Stimulated activated CD4-positive, alpha-beta T cell treated with anti-CD3 and anti-CD28 coated beads, Interleukin-4, amount 100 ng/mL, for 1 hour (primary cell): ENCODE measurements at places on chromosomes 4 and X.
A peak's percentile ranks its signal among the peaks of the same experiment; 100 is the strongest.

DNA sequence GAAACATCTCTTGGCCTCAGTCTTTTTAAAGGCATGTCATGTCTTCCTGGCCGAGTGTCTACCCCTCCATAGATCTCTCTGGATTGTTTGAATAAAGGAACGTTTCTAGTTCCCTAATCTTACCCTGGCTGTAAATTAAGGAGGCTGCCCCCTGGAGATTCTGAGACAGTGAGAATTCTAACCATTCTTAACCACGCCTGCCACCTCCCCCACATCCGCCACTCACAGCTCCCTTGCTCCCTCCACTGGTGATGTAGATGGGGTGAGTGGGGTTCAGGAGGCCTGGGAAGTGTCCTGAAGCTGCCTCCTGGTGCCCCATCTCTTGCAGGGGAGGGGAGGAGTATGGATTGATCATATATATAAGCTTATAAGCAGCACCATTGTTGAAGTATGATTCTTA is 48.0 kb upstream of the TRIM2 start:
- DNase-seq = peak; percentile 11

GRCh38 chrX:86379209-86379608 is 231.0 kb downstream of the DACH2 start:
- DNase-seq = no peak

GRCh38 chrX:72347366-72347765 is 41.7 kb upstream of the CITED1 start:
- DNase-seq = no peak

DNA sequence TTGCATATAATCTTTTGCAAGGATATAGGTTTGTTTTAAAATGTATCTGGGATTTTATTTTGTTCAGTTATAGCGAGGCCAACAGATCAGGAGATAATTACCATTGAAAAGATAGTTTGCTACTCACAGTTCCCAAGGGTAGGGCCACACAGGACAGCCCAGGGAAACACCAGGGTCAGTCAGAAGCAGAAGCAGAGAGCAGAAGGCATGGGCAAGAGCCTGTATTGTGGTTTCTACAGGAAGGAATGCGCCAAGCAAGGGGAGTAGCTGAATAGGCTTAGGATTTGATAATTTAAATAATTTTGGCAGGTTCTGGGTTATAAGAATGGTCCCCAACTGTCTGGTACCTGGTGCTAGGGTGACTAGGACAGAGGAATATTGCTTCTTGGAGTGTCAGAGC is 61.6 kb downstream of the SYNPO2 start:
- no peak for DNase-seq

GRCh38 chr4:139910106-139910505 is 243.9 kb downstream of the MAML3 start:
- DNase-seq = no peak

DNA sequence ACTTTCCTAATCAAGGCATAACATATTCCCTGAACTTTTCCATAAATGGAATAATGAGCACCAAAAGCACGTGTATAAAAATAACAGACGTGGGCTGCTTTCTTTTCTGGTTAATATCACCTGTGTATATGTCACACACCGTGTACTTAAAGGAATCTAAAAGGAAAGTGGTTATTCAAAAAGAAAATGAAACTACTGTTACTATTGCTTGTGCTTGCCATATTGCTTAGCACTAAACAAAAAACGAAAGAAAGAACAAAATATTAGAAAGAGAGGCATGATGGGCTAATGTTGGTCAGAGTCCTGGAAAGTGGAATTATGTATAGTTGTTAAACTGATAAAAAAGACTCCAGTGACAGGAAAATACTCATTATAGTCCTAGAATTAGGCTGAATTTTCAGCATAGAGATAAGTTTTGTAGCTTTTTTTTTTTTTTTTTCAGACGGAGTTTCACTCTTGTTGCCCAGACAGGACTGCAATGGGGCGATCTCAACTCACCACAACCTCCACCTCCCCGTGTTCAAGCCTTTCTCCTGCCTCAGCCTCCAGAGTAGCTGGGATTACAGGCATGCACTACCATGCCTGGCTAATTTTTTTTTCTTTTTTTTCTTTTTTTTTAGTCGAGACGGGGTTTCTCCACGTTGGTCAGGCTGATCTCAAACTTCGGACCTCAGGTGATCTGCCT is 123.2 kb downstream of the PABPC4L start:
- DNase-seq = no peak

- no peak for DNase-seq
Observed at GRCh38 chrX:129721870-129722269, 16.9 kb upstream of the XPNPEP2 start.

- DNase-seq = no peak
Observed at GRCh38 chr4:107709916-107710315, 10.1 kb downstream of the PAPSS1 start.
